ENCODE measurements at places on chromosomes 3 and 15. TPM values are rescaled to one million over a fixed set of nuclear protein-coding genes. Genes with fewer than 3 reads are reported as not detected.
A peak's percentile ranks its signal among the peaks of the same experiment; 100 is the strongest.

The ZNF774 gene
- total RNA-seq: 1.1 TPM

The TMEM158 gene
- total RNA-seq: 82.9 TPM

The OSBPL10 gene
- 34.6 TPM for total RNA-seq

The TGM5 gene
- not detected for total RNA-seq

The GNAT1 gene
- not detected for total RNA-seq

The HIGD2B gene
- not detected for total RNA-seq

- no peaks in the 10 kb centered on the region for H3K27me3 ChIP-seq
- no peak within 1 kb of the TSS for H3K4me3 ChIP-seq
- no peak within 1 kb of the TSS for H3K27ac ChIP-seq
- peak; percentile 25 for DNase-seq
- H3K4me1 ChIP-seq: peaks cover 17% of the 10 kb centered on the region
These were observed at the start of gene EFHB for GRCh38 chr3:19934098-19934566. Gene EFHB (minus strand): TSS chr3:19934217. CDS start chr3:19934018, 199 bp downstream.

DNA sequence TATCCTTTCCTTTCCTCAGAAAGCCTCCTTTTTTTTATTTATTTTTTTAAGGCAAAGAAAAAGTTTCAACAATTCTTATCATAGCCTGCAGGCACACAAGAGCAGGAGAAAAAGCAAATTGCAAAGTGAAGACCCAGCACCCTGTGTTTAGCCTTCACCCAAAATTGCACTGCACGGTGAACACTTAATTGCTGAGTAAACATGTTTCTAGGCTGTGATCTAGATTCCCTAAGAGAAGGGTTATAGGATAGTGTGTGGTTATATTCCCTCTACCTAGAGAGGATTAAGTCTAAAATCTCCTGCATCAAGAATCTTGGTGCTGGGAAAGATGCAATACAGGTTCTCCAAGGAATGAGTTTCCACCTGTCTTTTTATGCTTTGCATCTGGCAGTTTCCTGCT is 70.2 kb upstream of the BFSP2 start:
- no peaks in the 10 kb centered on the region for H3K4me1 ChIP-seq
- no peaks in the 10 kb centered on the region for H3K36me3 ChIP-seq
- no peak for DNase-seq
- H3K27me3 ChIP-seq: peaks cover 34% of the 10 kb centered on the region
- no peak overlapping the region for H3K4me3 ChIP-seq

- H3K27me3 ChIP-seq: no peaks in the 10 kb centered on the region
- H3K36me3 ChIP-seq: no peaks in the 10 kb centered on the region
- DNase-seq: no peak
- H3K4me3 ChIP-seq: no peak overlapping the region
- H3K27ac ChIP-seq: no peak overlapping the region
These were observed 151.4 kb downstream of the IGF1R start for GRCh38 chr15:98799461-98800390.

DNA sequence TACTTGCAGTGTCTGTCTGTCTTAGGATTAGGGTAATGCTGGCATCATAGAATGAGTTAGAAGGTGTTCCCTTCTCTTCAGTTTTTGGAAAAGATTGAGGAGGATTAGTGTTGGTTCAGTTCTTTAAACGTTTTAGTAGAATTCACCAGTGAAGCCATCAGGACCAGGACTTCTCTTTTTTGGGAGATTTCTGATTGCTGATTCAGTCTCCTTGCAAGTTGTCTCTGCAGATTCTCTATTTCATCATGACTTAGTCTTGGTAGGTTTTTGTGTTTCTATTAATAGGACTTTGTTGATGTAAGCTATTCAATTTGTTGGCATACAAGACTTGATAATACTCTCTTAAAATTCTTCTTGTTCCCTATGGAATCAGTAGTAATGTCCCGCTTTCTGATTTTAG is 48.9 kb downstream of the STT3B start:
- no peaks in the 10 kb centered on the region for H3K4me1 ChIP-seq
- no peaks in the 10 kb centered on the region for H3K27me3 ChIP-seq
- DNase-seq: no peak
- peaks cover 37% of the 10 kb centered on the region for H3K36me3 ChIP-seq
- no peak overlapping the region for H3K27ac ChIP-seq
- H3K4me3 ChIP-seq: no peak overlapping the region

DNA sequence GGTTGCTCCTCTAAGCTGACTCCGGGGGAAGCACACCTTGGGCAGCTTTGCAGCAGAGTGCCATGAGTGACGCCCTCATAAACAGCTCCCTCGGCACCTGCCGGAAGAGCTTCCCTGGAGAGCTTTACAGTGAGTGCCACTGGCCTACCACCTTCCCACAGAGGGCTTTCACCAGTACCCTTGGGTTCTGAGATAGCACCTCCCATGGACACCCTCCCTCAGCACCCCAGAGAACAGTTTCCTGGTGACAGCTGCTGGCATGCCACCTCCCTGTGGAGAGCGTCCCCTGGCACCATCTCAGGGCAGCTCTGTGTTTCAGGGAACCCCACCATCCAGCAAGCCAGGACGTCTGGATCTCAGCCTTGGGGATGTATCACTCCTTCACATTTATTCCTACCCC is 49.1 kb downstream of the RUBCN start:
- H3K4me3 ChIP-seq: no peak overlapping the region
- H3K27me3 ChIP-seq: no peaks in the 10 kb centered on the region
- H3K27ac ChIP-seq: no peak overlapping the region
- H3K36me3 ChIP-seq: no peaks in the 10 kb centered on the region

DNA sequence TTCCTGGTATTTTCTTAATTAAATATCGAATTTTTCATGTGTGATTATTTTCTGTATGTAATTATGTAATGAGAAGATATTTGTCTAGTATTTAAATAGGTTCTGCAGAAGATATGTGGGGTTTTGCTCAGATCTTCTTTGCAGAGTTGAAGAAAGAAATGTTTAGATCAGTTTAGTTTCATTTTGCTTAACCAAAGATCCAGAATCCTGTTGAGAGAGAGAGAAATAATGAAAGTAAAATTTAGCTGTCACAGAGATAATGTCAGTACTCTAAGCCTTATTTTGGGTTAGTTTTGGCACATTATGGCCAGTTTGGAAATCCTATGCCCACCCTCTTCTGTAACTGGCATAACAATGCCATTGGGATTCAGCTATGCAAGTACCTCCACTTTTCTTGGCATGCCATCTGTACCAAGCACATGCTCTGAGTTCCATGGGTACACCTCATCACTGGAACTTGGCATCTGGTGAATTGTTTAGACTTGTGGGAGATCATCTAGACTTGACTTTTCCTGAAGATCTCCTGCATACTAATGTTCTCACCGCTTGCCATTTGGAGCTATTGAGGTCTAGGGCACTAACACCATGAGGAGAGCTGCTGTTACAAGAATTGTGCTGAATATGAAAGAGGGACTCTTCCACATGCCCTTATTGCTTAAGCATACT is 30.9 kb downstream of the PLSCR1 start:
- peaks cover 5% of the 10 kb centered on the region for H3K36me3 ChIP-seq
- H3K4me1 ChIP-seq: no peaks in the 10 kb centered on the region
- DNase-seq: no peak
- no peak overlapping the region for H3K27ac ChIP-seq
- no peak overlapping the region for H3K4me3 ChIP-seq

DNA sequence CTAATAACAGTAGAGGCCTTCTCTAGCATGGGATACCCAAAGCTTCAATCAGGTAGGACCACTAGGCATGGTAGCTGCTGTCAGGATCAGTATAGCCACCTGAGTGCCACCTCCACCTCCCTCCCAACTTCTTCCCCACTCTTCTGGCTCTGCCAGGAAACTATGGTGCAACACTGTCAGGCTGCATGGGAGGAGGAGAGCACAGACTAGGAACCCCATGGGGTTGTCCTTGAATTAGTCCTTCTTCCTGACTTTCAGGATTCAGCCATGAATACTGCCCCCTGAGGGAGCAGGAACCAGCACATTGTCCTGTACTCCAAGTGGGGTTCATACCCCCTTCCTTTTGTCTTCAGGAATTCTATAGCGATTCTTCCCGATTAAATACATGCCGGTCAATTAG is 340.8 kb upstream of the ONECUT1 start:
- DNase-seq: no peak
- no peaks in the 10 kb centered on the region for H3K36me3 ChIP-seq
- H3K4me3 ChIP-seq: no peak overlapping the region
- no peaks in the 10 kb centered on the region for H3K4me1 ChIP-seq
- H3K27me3 ChIP-seq: peaks cover 4% of the 10 kb centered on the region

GRCh38 chr3:151446002-151446340 is 14.9 kb downstream of the IGSF10 start:
- no peaks in the 10 kb centered on the region for H3K36me3 ChIP-seq
- no peak overlapping the region for H3K27ac ChIP-seq
- no peaks in the 10 kb centered on the region for H3K27me3 ChIP-seq
- H3K4me1 ChIP-seq: peaks cover 14% of the 10 kb centered on the region
- no peak overlapping the region for H3K4me3 ChIP-seq

DNA sequence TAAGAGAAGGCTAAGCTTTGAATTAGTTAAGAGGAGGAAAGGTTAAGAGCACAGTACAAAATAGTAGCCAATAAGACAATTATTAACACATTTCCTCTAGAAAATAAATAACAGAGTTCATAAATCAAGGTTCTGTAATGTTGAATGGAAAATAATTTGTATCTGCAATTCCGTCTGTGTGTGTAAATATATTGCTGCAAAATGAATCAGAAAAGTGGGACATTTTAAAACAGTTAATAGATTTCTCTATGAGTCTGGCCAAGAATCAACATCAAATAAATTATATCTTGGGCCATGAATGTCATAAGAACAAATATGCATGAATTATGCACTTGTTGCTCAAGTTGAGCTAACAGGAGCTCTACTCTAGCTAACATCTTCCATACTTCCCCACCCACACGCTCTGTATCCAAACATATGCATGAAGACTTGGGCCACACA is 14.2 kb upstream of the SUCNR1 start:
- no peaks in the 10 kb centered on the region for H3K36me3 ChIP-seq
- no peak for DNase-seq
- no peak overlapping the region for H3K4me3 ChIP-seq

DNA sequence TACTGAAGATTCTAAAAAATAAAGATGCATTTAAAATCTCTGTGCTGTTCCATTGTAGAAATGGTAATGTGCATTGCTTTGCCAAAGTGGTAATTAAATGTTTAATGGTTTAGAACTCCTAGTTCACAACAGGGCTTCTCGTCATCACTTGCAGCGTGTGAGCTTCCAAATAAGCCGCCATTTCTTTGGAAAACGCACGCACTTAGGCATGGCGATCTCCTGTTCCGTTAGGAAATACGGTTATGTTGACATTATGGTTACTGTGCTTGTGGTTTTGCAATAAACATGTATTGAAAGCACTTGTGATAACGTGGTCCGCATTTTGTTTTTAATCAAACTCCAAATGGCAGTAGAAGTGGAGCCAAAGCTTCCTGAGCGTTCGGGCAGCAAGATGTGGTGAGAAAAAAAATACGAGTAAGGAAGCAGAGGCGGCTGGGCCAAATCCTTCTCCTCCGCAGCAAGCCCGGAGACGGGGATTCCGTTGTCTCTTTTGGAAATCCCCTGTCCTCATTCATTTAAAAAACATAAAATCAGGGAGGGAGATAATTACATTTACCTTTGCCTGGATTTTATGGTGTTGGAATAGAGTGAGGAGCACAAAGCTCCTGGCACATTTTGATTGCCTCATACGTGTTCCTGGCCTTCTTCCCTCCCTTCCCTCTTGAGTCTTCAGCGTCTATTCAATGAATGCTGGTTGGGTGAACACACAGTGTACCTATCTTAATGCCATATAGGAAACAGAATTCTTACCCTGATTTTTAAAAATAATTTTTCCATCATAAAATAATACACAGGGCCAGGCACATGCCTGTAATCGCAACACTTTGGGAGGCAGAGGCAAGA is 97.5 kb downstream of the SLC49A4 start:
- no peak overlapping the region for H3K4me3 ChIP-seq
- H3K4me1 ChIP-seq: peaks cover 19% of the 10 kb centered on the region
- H3K27me3 ChIP-seq: no peaks in the 10 kb centered on the region
- no peak overlapping the region for H3K27ac ChIP-seq
- no peak for DNase-seq

DNA sequence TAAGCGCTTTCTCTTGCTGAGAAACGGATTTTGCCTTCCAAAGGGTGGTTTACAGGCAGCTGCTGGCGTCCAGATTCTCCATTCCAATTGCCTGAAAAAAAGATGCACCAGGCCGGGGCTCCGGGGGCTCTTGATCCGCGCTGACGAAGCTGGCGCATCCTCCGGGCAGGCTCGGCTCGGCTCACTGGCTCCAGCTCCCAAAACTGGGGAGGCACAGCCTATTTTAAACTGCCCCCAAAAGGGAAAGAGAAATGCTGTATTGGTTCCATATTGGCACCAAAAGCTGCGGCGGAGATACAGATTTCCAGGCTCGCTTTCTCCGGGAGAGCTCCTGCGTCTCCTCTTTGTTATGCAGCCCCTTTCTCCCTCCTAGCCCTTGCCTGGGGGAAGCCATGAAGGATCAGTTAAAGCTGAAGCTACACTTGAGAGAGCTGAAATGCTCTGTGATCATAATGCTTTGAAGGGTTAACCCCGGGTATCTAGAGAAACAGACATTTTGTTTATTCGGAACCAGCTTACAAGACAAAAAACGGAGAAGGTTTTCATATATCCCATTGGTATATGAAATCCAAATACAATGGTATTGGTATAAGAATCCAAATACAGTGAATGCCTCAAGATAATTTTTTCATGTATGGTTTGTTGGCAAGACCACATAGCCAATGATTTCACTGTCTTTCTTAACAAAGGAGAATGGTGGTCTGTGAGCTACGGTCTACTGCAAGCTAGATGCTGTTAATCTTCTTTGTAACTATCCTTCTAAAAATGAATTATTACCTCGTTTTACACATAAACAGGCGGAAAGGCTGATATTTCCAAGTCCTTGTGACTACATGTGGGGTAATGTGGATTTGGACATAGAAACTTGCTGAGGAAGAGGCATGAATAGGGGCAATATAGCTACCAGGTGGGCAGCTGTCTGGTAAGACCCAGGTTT is 693 bp downstream of the CD200 start:
- no peak overlapping the region for H3K27ac ChIP-seq
- no peak overlapping the region for H3K4me3 ChIP-seq
- peaks cover 57% of the 10 kb centered on the region for H3K27me3 ChIP-seq
- H3K4me1 ChIP-seq: no peaks in the 10 kb centered on the region
- no peaks in the 10 kb centered on the region for H3K36me3 ChIP-seq

DNA sequence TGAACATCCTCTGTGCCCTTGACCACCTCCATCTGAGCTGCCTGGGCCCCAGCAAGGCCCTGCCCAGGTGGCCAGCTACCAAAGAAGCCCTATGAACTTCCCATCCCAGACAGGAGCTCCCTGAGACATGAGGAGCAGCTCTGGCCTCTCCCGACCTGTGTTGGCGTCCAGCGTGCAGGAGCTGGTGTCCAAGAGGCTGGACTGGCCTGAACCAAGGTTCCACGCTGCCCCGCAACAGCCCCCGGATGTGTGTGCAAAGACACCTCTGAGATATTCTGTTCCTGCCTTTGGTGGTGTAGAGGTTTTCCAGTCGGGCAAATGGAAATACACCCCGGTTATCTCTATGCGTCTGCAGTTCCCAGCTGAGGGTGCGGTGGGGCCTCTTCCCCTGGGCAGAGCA is 42.1 kb downstream of the WNT7A start:
- no peaks in the 10 kb centered on the region for H3K27me3 ChIP-seq
- no peak overlapping the region for H3K27ac ChIP-seq
